ENCODE measurements at places on chromosomes 5 and 9. TPM values are rescaled to one million over a fixed set of nuclear protein-coding genes. Genes with fewer than 3 reads are reported as not detected.

Gene FOXD4L5
- total RNA-seq = not detected

Gene FRMPD1
- not detected for total RNA-seq

Gene TEX48
- not detected for total RNA-seq

Gene CHMP5
- 61.8 TPM for total RNA-seq

Gene ARID3C
- total RNA-seq = not detected

Gene MYOT
- total RNA-seq = not detected

Gene CCNO
- total RNA-seq = 0.14 TPM

Gene PDGFRB
- total RNA-seq = 114 TPM

Gene ARPC5L
- total RNA-seq = 18.5 TPM

Gene CER1
- total RNA-seq = not detected

Gene FAM221B
- total RNA-seq = not detected

Gene RASA1
- 77.7 TPM for total RNA-seq

Gene TERT
- total RNA-seq = not detected

Gene TRIM7
- total RNA-seq = 3.4 TPM

Gene TMEM267
- 17.2 TPM for total RNA-seq

Gene UGT3A2
- not detected for total RNA-seq

Gene HMMR
- total RNA-seq = 1.3 TPM

Gene COL5A1
- 467 TPM for total RNA-seq

Gene CDH18
- not detected for total RNA-seq

Gene WNK2
- total RNA-seq = not detected

Gene ADGRD2
- total RNA-seq = not detected

Gene C1QTNF2
- not detected for total RNA-seq

Gene GFI1B
- total RNA-seq = not detected

Gene HIGD2A
- total RNA-seq = 29.6 TPM

Gene COQ4
- 43.1 TPM for total RNA-seq

Gene PPP3R2
- total RNA-seq = not detected

Gene ZNF483
- 0.44 TPM for total RNA-seq

Gene RAB14
- 33.6 TPM for total RNA-seq

Gene RNF208
- 0.43 TPM for total RNA-seq

Gene SLC1A3
- 9.2 TPM for total RNA-seq

Gene ABL1
- total RNA-seq = 79.3 TPM

Gene LRRC19
- total RNA-seq = not detected

Gene SPRY4
- 125 TPM for total RNA-seq

Gene PCDHA11
- 0.57 TPM for total RNA-seq

Gene F12
- 0.22 TPM for total RNA-seq

Gene HTR1A
- not detected for total RNA-seq

Gene KCTD16
- 1.1 TPM for total RNA-seq

Gene SLC28A3
- total RNA-seq = under 0.01 TPM

Gene STPG3
- total RNA-seq = not detected

Gene IRX2
- total RNA-seq = not detected

Gene PRRX2
- total RNA-seq = 0.14 TPM

Gene GEMIN5
- 9.6 TPM for total RNA-seq

Gene CDK9
- total RNA-seq = 51.1 TPM

Gene PLAC8L1
- total RNA-seq = not detected

Gene MPDZ
- 47.1 TPM for total RNA-seq

Gene IFNA2
- total RNA-seq = not detected

Gene SLC23A1
- total RNA-seq = not detected

Gene C9orf43
- total RNA-seq = 0.43 TPM

Gene PAPPA
- 357 TPM for total RNA-seq

Gene SLCO6A1
- 0.14 TPM for total RNA-seq

Gene FAXDC2
- total RNA-seq = 12.7 TPM

Gene WDR31
- 1.3 TPM for total RNA-seq
